ENCODE measurements at places on chromosomes 12 and 14. TPM values are rescaled to one million over a fixed set of nuclear protein-coding genes. Genes with fewer than 3 reads are reported as not detected.

- H3K27ac ChIP-seq, result no peak overlapping the region
- H3K4me1 ChIP-seq, result peaks cover 3% of the 10 kb centered on the region
- H3K4me3 ChIP-seq, result no peak overlapping the region
- no peaks in the 10 kb centered on the region for H3K36me3 ChIP-seq
- no peak for DNase-seq
Measured at GRCh38 chr14:68559949-68560348, 232.9 kb downstream of the ZFP36L1 start.

Gene DICER1
- 28.7 TPM for total RNA-seq

Gene NRL
- 0.77 TPM for total RNA-seq

DNA sequence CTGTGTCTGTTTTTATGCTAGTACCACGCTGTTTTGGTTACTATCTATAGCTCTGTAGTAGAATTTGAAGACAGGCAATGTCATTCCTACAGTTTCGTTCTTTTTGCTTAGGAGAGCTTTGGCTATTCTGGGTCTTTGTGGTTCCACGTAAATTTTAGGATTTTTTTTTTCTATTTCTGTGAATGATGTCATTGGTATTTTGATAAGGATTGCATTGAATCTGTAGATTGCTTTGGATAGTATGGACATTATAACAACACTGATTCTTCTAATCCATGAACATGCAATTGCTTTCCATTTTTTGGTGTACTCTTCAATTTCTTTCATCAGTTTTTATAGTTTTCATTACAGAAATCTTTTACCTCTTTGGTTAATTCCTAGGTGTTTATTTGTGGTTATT is 345.2 kb downstream of the TMEM121 start:
- no peak for DNase-seq
- H3K27ac ChIP-seq, result no peak overlapping the region
- no peaks in the 10 kb centered on the region for H3K27me3 ChIP-seq
- H3K4me1 ChIP-seq, result no peaks in the 10 kb centered on the region
- no peak overlapping the region for H3K4me3 ChIP-seq

Gene PABPN1
- 59.1 TPM for total RNA-seq
